Cerebellar cortex (tissue), 1 donor: ENCODE measurements at places on chromosomes 2 and 18.

- DNase-seq: no peak
Measured at GRCh38 chr2:211390536-211391188, 834.3 kb downstream of the CPS1 start.

DNA sequence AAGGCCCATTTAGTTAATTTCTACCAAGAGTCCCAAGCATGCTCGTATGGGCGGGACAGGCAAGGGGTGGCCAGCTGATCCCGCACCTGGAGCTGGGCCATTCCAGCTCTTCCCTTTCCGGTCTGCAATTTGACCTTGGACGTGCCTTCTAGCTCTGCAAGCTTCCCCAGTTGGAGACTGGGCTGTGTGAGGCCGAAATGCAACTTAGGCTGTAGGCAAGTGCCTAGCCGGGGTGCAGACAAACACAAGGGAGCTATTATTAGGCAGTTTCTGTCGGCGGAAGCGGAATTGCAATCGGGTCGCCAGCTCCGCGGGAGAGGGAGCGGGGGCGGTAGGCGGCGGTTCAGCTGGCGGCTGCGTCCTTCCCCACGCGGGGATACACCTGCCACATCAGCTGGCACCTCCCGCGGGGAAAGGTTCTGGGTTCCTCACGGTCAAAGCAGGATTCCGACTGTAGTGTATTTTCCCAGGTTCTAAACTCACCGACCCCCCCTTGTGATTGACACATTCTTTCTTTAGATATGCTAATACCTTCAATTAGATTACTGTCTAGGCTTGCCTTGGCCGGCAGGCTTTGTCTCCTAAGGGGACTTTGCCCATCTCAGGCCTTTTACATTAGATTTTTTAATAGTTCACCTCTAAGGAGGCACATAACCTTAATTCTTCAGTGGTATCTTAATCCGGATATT lies 17.1 kb upstream of the ZNF532 start:
- DNase-seq: no peak

DNA sequence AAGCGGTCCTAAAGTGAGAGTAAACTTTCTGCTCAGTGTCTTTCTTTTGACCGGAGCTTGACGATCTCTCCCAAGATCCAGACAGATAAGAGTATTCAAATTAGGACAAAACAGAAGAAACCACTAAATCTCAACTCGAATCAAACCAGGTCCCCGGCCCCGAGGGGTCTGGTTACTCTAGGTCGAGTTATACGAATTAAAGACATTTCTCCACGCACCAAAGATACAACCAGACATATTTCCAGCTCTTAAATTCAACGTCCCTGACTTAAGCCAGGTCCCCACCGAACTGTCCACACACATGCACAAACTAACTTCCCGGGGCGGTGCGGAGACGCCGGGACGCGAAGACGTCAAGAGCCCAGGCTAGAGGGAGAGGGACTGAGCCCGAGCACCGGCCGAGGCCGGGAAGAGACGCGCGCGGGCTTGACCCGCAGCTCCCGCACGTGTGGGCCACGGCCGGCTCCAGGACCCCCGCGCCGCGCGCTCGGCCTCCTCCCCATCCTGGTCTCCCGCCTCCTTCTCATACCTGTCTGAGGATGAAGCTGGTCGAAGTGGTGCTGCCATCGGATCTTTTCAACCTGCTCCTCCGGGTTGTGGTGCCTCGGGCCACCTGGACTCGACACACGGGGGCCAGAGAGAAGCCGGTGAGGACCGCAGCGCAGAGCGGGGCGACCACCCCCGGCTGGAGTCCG lies 896 bp downstream of the CACNB4 start:
- DNase-seq: peak; percentile 16

DNA sequence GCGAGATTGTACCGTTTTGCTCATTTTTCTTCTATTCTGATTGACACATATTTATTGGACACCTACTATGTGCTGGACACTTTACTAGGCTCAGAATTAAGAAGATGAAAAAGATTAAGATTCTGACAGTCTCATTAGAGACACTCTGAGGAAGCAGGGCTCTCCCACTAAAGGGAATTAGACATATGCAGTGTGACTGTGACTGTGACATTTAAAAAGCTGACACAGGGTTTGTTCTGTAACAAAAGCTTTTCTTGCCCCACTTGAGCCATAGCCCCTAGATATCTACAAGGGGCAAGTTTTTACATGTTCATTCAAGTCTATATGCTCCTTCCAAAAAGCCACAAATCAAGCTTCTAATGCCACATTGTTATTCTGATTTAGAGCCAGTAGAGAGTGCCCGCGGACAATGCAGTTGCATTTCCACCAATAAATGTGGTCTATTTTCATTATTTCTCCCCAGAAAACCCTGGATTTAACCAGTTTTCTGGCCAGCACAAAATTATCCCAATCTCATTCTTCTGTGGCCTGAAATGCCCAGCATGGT lies 9.8 kb downstream of the ARHGAP25 start:
- no peak for DNase-seq

- DNase-seq: no peak
Measured at GRCh38 chr2:26068602-26069298, 34.9 kb downstream of the RAB10 start.

DNA sequence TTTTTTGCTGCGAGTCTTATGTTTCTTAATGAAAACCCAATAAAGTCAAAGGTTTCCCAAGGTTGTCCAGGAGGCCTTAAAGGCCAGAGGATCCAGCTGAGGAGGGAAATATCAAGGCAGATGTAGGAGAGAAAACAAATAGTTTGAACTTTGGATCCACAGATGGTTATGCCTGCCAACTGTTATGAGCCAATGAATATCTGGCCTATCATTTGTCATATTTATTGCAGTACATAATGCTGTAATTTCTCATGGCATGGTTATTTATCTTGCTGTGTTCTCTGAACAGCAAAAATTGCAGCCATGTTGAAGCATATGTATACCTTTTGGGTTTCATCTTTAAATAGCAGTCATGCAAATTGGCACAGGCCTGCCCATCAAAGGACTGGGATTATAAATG lies 38.2 kb upstream of the CAVIN2 start:
- DNase-seq: no peak

DNA sequence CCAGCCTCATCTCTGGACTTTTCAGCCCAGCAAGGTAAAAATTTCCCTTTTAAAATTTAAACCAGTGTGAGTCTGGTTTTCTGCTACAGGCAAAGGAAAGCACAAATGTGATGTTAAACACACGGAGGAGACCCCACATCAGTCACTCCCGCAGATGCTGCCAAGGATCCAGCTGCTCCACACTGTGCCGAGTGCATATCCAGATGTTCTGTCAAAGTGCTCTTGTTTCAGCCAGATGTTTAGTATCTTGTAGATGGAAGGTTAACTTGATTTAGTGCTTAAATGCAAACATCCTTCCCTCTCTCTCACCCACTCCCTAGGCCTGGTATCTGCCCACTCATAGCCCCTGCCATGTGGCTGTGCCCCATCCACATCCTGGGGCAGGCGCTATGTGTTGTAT lies 15.8 kb upstream of the ATOH8 start:
- DNase-seq: no peak

- DNase-seq: peak; percentile 59
Measured at GRCh38 chr2:8872821-8873432, 35.5 kb upstream of the KIDINS220 start.

DNA sequence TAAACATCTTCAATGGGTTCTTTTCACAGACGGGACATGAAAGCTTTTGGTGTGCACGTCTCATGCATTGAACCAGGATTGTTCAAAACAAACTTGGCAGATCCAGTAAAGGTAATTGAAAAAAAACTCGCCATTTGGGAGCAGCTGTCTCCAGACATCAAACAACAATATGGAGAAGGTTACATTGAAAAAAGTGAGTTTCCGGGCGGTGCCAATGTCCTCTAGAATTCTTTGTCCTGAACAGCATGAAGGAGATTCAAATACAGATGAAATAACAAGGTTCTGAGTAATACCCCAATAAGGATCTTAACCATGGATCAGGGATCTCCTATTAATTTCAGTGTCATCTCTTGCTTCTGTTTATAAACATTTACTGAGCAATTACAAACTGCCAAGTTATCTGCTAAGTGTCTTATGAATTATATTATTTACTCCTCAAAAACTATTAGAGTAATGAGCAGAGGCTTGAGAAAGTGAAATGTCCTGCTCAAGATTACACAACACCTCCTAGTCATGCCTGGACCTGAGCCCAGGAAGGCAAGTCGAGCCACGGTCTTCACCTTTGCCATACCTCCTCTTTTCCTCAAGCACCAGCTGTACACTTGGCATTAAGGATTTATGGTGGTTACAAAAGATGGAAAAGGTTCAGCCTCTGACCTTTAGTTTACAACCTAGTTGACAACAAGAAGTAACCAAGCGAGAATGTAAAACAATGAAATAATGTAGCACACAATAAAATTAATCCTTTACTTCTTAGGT lies 22.6 kb downstream of the DHRS9 start:
- DNase-seq: no peak

DNA sequence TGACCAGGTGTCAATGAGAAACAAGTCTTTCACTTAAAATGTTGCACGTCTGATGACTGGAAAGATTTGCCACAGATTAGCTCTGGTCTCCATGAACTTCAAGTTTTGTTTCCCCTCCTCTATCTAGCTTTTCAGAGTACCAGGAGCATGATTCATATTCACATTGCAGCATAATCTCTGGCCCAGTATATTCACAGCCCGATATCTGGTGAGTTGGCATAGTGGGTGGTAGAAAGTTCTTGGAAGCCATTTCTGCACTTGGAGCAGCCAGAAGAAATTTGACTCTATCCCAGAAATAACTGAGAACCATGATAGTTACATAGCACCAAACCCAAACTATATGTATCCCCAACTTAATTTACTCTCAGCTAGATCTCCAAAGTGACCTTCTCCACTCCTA lies 503.9 kb downstream of the PID1 start:
- DNase-seq: no peak

DNA sequence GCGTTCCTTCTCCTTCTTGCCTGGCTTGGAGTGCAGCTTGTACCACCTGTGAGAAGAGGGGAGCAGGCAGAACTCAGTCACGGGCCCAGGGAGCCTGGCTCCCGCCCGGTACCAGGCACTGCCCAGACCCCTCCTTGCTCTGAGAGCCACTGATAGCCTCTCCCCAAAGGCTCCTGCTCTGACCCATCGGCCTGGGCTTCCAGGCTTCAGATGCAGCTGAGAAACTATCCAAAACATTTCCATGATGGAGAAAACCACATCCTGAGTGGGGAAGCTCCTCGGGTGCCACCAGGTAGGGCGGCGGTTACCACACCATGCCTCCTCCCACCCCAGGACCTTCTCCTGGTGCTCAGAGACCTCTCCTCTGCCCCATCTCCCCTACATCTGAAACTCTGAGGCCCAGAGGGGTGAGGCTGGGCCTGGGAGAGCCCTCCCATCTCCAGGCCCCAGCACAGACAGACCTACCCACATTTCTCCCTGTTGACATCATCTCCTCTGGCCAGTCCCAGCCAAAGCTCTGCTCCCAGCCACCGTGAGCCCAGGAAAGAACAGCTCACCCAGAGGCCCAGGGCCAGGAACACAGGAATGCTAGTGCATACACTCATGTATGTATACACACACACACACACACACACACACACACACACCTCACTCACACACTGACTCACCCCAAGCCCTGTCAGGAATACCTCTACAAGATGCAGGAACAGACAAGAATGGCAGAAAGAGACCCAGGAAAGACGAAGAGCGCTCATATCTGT lies 17.9 kb upstream of the SFXN5 start:
- no peak for DNase-seq

- DNase-seq: no peak
Measured at GRCh38 chr2:61759005-61759404, 94.9 kb downstream of the FAM161A start.

DNA sequence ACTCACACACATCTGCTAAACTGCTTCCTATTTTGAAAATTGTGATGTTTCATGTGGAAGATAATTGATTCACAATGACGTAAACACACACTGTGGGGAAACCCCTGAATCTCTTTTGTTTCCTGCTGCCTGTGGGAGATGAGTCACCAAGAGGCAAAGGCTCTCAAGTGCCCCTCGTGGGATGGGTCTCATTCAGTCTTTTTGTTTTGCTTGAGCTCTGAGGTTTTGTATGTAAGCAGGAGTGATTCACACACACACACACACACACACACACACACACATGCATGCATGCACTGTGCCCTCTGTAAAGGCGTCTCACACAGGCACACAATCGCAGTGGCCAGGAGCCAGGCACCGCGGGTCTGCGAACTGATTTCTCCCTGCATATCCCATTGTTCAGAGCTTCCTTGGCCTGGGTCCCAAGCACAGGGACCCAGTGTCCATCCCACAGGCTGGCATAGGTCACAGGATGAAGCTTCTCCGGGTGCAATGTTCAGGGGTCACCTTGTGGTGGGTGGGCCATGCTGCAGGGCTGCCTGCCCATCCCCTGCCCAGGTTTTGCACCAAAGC lies 12.1 kb upstream of the ARHGEF4 start:
- DNase-seq: no peak

GRCh38 chr2:231926761-231927565 lies 767 bp upstream of the NPPC start:
- DNase-seq: no peak

DNA sequence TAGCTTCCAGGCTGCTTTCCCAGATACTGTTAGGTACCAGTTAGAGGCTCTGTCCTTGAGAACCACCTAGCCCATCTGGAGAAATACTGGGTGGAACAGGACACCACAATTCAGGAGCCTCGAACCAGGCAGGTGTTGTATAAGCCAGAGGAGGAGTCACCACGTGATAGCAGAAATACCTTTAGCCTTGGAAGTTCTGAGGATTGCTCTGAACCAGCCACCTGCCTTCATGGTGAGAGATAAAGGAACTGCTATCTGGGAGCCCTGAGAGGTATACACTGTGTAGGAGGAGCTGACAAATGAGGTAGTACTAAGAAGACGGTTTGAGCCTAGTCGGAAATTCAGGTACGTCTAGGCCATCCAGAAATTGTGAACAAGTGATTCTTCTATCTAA lies 7.6 kb upstream of the GPBAR1 start:
- DNase-seq: no peak

- no peak for DNase-seq
Measured at GRCh38 chr2:69288429-69288828, 98.6 kb downstream of the GFPT1 start.

- no peak for DNase-seq
Measured at GRCh38 chr2:5674026-5674340, 18.2 kb upstream of the SOX11 start.

DNA sequence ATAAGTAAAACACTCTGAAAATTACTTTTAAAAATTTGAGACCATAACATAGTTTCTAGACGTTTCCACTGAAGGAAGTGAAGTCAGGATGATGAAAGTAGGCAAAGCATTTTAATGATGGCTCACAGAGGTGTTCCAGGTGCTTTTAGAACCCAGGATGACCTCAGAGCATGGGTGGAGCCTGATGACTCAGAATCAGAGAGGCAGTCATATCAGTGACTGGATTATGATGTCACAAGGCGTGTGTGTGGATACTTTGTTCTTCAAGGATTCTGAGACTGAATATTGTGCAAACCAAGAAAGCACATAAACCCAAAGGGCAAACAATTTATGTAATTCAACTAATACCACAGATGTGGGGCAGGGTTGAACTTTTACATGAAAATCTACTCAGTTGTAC lies 208.0 kb upstream of the FBXO11 start:
- no peak for DNase-seq

GRCh38 chr18:74840492-74841167 lies 243.0 kb downstream of the ZNF407 start:
- DNase-seq: no peak
